SK-MEL-5 (cell line): ENCODE measurements at places on chromosomes 5 and 9. TPM values are rescaled to one million over a fixed set of nuclear protein-coding genes. Genes with fewer than 3 reads are reported as not detected.

GRCh38 chr5:146137967-146138403 is 32.6 kb upstream of the PLAC8L1 start:
- DNase-seq, result no peak

DNA sequence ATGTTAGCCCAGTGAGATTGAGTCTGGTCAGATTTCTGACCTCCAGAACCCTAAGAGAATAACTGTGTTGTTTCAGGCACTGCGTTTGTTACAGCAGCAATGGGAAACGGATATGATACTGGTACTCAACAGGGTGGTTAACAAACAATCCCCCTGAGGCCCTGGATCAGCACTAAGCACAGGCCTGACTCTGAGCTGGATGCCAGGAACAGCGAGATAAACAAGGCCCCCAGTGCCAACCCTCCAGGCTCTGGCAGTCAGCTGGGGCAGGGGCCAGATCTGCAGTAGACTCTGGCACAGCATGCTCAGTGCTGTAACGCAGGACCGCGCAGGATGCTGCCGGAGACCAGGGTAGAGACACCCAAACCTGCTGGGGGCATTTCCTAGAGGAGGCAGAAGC is 22.1 kb downstream of the CPLX2 start:
- DNase-seq, result no peak

GRCh38 chr5:153895266-153895665 is 143.4 kb downstream of the FAM114A2 start:
- no peak for DNase-seq

DNA sequence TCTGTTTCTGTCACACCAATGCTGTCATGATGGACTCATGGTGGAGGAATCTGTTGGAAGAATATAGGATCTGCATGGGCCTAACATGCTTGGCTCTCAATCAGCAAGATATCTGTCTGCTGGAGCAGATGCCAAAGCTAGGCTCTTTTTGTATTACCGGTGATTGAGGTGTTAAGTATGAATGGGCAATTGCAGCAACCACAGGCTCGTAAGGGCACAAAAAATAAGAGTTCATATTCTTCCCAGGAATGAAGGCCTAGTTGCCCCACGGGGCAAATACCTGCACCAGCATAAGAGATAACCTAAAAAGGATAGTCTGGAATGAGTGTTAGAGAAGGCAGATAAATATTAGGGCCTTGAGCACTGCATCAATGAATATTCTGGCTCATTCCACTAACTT is 679.5 kb upstream of the COX7C start:
- no peak for DNase-seq

- no peak for DNase-seq
Observed at GRCh38 chr9:126952205-126952977, 37.8 kb downstream of the RALGPS1 start.

DNA sequence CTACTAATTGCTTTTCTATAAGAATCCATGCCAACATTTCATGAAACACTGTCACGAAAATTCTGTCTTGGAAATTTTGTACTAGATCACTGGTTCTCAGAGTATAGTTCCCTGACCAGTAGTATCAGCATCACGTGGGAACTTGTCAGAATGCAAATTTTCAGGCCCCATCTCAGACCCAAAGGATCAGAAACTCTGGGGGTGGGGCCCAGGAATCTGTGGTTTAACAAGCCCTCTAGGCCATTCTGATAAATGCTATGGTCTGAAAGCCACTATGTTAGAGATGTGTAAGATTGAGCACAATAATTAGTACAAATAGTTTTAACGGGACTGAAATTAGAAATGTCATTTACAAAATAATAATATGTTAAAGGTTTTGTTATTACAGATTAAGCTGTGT is 615.7 kb upstream of the ARRDC3 start:
- no peak for DNase-seq

GRCh38 chr5:77644371-77645157 is 6.1 kb upstream of the OTP start:
- DNase-seq, result no peak

DNA sequence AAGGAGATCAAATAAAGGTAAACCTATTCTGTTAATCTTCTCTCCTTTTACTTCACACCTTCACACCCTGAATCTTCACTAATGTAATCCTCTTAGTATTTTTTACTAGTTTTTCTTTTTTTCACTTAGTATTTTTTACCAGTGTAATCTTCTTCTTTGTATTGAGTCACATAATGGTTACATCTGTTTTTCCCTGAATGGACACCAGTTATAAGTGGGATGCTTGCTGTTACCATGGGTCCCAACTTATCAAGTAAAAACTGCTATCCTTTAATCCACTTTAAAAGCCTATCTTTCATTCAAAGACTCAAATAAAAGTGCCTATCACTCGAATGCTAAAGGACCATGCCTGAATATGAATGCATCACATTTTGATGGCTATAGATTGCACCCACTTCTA is 15.1 kb downstream of the ZFAND5 start:
- no peak for DNase-seq

GRCh38 chr5:160259341-160259740 is 30.0 kb downstream of the FABP6 start:
- DNase-seq, result no peak

DNA sequence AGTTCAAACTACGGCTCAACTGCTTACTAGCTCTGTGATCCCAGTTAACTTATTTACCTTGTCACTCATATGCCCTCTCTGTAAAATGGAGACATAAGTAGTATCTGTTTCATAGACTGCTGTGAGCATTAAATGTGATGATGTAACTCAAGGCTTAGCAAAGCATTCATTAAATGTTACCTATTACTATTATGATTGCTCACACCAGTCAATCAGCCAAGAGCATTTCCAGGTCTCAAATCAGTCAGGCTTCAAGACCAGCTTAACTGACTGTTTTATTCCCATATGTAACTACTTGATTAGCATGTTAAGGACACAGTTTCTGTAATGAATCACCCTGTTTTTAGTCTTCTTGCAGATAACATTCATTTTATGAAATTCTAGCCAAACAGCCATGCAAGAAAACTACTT is 413.3 kb downstream of the MLLT3 start:
- no peak for DNase-seq

GRCh38 chr5:10009802-10010201 is 239.9 kb downstream of the ATPSCKMT start:
- DNase-seq, result no peak

DNA sequence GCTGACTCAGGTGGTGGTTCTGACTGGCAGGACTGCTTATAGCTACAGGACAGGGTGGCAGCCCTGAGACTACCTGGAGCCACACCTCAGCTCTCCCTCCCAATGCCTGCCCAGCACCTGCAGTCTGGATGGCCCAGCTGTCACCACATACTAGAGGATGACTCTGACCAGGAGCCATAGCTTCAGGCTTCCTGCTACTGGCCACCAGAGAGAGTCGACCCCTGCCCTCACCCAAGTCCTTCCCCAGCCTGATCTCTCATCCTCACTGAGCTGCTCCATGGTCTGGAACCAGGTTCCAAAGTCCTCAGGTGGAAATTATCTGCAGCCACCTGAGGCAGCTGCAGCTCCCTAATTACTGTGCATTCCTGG is 25.6 kb upstream of the TDRD7 start:
- DNase-seq, result no peak

GRCh38 chr9:30140407-30140806 is 2244.0 kb upstream of the ACO1 start:
- no peak for DNase-seq

- DNase-seq, result no peak
Observed at GRCh38 chr5:39584927-39585326, 160.1 kb upstream of the DAB2 start.

DNA sequence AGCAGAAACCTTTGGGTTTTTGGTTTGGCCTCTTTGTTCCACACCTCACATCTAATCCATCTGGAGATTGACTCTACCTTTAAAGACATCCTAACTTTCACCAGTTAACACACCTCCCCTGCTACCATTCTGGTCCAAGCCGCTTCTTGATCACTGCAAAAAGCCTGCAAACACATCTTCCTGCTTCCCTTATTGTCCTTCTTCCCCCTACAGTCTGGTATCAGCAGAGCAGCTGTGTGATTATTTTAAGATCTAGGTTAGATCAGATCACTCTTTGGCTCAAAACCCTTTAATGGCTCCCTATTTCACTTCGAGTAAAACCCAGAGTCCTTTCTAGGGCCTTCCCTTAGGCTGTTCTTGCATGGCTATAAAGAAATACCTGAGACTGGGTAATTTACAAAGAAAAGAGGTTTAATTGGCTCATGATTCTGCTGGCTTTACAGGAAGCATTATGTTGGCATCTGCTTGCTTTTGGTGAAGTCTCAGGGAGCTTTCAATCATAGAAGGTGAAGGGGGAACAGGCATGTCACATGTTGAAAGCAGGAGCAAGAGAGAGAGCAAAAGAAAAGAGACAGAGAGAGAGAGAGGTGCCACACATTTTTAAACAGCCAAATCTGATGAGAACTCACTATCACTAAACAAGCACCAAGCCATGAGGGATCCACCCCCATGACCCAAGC is 1.5 kb upstream of the TEX10 start:
- no peak for DNase-seq

DNA sequence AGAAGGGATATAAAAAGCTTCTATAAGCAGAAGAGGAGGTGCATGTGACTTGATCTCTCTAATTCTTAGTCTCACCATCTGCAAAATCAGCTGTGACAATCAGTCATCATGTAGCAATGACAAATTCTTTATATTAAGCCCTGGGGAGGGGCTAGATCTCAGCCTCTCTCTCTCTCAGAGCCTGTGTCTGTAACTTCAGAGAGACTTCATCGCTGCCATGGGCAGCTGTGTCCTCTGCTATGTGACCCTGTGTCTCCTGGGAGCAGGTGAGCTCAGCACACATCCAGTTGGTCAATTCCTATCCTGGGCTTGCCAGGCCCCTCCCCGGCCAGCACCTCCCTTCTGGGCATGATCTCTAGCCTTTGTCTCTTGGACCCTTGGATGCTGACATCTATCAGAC is 109.6 kb downstream of the ANKRD18B start:
- no peak for DNase-seq

- DNase-seq, result no peak
Observed at GRCh38 chr5:141876628-141877355, 1.4 kb downstream of the PCDH1 start.

DNA sequence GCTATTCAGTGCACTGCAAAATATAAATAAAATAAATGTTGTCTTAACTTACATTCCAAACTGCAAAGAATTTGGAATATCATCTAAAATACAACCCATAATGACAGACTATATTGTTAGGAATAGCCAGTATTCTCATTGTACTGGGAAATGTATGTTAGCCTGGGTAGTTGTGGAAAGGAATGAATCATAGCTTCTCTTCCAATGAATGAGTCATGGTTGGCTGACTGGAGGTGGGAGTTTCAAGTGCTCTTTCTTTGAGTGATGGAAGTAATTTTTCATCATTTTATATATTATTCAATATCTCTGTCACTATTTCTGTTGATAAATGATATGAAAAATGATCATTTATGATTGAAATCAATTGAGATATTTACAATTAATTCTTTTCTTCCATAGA is 158.6 kb upstream of the ARRDC3 start:
- no peak for DNase-seq

DNA sequence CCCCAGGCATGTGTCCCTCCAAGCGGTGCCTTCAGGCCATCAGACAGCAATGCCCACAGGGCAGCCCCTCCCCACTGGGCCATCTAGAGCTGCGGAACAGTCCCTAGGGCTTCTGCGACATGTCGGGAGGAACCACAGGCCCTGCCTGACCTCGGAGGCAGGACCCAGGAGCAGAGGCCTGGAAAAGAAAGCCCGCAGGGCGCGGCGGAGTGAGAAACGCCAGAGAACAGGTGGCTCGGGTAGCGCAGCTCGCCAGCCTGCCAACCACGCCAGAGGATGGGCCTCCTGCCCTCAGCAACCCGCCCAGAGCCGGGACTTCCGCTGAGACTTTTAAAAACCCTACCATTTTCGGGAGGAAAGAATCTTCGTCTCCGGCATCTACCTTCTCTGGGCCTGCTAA is 715 bp downstream of the LCN8 start:
- DNase-seq, result no peak

GRCh38 chr5:24177821-24178220 is 467.0 kb downstream of the CDH10 start:
- no peak for DNase-seq

DNA sequence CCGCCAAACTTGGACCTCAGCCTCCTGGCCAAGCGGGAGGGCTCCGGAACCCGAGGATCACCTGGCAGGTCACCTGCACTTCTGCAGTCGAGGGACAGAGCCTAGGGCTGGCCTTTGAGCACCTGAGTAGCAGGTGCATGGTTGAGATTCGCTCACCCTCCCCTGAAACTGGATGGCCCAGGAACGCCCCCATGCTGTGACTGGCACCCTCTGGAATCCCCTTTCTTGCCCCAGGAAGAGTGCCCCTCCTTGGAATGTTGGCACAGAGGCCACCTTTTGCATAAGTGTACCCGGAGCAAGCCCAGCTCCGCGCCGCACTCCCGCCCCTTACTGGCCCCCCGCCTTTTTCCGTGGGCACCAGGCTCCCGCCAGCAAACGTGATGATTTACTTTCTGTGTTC is 112.5 kb upstream of the IER5L start:
- no peak for DNase-seq

DNA sequence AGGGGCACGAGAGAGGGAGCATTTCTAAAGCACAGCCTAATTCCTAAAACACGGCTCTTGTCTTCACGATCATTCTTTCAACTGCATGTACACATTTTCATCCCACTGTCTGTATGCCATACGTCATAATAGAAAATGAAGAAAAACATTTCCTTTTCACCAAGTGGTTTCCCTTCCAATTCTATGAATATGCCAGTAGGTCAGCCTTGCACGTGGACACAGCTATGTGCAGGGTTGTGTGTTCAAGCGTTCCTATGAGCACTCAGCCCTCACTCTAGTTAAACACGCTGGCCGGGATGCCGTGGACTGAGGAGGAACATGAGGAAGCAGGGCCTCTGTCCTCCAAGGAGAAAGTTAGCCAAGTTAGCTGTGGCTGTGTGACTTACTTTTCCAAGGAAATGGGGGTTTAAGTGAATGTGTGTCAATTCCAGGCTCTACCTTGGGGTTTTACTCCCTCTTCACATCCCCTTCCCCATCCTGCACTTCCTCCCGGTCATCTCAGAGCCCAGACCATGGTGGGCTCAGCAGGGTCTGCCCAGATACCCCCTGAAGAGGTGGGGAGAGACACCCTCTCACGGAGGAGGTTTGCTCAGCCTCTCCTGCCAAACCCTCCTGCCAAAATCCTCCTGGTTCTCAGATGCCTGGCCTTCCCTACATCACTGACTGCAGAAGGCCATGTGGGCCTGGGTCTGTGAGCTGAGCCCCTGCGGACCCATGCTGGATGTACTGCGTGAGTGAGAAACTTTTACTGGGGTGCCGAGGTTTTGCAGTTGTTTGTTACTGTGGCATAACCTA is 230.6 kb downstream of the FSTL4 start:
- DNase-seq, result no peak

- DNase-seq, result no peak
Observed at GRCh38 chr5:154568589-154568988, 90.6 kb upstream of the HAND1 start.

GRCh38 chr9:97666907-97667686 is 30.0 kb downstream of the XPA start:
- DNase-seq, result no peak

Gene ADGRV1
- 0.21 and 0.58 TPM in 2 replicates for total RNA-seq

Gene HAND1
- not detected in 2 replicates for total RNA-seq

Gene CER1
- not detected in 2 replicates for total RNA-seq

Gene BHMT2
- not detected in 2 replicates for total RNA-seq

Gene BTNL8
- total RNA-seq, result 0.08 TPM in 1 of 2 replicates, not detected in the other

Gene PCDHGA6
- 1.8 and 2.4 TPM in 2 replicates for total RNA-seq
